Activated T-cell treated with anti-CD3 and anti-CD28 coated beads for 4 hours (primary cell): ENCODE measurements at places on chromosomes 16 and 17.

DNA sequence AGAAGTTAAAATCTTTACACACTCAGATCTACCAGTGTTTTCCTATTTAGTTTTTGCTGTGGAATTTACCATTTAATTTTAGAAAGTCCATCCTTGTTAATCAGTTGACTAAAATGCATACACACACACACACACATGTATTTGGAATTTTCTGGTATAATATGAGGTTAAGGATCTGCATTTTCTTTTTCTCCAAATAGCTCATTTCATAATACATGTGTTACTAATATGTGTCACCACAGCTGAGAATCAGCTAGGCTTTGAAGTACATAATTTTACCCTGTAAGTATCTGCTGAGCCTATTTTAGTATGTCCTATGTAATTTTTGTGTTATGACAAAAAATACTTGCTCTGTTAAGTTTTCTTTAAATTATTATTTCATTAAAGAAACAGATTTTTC lies 143.2 kb downstream of the PHKB start:
- no peak for DNase-seq

GRCh38 chr17:16488186-16488967 lies 3.6 kb downstream of the LRRC75A start:
- DNase-seq, result no peak

DNA sequence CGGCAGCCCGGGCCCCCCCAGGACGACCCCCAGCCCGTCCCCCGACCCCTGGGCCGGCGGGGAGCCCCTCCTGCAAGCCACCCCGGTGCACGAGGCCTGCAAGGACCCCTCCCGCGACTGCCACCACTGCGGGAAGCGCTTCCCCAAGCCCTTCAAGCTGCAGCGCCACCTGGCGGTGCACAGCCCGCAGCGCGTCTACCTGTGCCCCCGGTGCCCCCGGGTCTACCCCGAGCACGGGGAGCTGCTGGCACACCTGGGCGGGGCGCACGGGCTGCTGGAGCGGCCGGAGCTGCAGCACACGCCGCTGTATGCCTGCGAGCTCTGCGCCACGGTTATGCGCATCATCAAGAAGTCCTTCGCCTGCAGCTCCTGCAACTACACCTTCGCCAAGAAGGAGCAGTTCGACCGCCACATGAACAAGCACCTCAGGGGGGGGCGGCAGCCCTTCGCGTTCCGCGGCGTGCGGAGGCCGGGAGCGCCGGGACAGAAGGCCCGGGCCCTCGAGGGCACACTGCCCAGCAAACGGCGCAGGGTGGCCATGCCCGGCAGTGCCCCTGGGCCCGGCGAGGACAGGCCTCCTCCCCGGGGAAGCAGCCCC lies 15.6 kb upstream of the ZFPM1 start:
- DNase-seq, result peak; percentile 64

GRCh38 chr16:88882358-88883030 lies 16.0 kb upstream of the PABPN1L start:
- DNase-seq, result peak; percentile 6

DNA sequence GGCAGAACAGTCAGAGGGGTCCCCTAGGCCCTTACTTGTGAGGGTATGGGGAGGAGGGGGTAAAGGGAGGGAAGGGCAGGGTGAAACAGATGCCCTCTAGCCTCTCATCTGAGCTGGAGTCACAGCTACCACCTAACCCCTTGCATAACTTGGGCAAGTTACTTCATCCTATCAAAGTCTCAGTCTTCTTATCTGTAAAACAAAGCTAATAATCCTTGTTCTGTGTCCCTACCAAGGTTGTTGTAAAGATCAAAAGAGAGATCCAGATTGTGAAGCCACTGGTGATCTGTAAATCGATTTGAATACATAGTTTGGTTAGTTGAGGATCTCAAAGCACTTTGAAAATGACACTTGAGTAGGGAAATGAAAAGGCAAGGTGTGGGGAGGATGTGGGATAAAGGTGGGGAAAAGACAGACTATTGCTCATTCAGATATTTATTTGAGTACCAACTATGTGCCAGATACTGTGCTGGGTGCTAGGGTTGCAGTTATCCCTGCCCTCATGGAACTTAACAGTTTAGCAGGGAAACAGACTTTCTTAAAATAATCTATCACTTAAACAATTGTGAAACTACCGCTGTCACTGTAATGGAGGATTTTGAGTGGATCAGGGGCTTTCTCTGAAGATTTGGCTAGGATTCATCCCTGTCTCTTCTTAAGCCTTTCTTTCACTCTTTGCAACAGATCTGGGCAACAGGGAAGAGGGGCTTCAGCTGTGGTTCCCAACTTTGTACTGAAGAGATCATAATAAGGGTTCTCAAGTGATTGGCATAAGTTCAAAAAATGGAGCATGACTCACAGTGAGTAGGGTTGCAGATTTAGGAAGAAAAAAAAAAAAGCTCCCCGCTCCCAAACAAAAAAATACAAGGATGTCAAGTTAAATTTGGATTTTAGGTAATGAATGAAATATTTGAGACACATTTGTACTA lies 3.0 kb downstream of the HEATR9 start:
- DNase-seq, result no peak

DNA sequence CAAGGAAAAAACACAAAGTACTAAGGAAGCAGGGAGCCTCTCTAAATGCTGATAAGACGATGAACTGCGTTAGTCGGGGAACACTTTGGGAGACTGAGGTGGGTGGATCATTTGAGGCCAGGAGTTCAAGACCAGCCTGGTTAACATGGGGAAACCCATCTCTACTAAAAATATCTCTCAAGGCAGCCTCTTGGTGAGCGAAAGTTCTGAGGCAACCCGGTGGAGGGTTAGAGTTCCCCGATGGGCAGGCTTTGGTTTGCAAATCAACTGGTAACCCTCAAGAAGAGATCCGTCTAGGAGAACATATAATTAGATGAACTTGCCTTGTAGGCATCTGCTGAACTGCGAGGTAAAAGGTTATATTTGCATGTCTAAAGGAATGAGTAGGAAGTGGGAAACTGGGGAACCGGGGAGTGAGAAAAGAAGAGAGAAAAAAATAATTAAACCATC lies 44.6 kb downstream of the WSB1 start:
- no peak for DNase-seq
